ENCODE measurements at places on chromosomes 7 and 10.

DNA sequence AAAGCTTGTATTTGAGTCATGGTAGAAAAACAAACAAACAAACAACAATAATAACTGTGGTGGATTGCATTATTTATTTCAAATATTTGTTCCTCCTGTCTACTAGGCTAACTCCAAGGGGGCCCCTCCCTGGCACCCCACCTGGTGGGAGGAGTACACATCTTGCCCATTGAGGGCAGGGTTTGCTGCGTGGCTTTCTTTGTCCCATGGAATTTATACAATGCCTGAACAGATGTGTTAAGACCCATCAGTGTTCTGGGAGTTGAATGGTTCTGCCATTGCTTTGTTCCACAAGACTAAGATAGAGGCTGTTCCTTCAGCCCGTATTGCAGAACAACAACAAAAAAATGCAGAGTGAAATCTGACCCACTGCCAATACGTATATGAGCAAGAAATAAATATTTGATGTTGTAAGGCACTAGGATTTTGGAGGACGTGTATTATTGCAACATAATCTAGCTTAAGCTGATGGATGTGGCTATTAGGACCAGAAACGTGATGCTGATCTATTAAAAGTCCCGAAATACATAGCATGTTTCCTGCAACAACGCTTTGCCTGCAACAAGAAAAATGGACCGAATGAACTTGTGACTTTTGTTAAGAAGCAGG, 119.1 kb upstream of the JCAD start:
- no peak for DNase-seq

DNA sequence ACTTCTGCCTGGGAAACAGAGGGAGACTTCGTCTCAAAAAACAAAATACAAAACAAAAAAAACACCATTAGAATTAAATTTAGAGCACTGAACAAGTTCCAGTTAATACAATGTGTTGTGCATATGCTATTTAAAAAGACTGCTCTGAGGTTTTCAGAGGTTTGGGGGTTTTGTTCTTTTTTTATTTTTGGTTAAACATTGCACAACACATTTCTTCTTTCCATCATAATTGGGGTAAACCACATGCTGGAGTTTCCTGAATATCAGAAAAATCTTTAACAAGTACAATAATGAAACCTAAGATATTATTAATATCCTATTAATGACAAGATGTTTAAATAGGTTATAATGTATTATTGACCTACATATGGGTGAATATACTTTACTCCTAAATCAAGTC, 26.3 kb downstream of the IGF2BP3 start:
- no peak for DNase-seq

- DNase-seq = no peak
Observed at GRCh38 chr7:123070702-123071286, 75.3 kb upstream of the TAS2R16 start.

- no peak for DNase-seq
Observed at GRCh38 chr10:131897297-131897899, 3.4 kb upstream of the PPP2R2D start.

DNA sequence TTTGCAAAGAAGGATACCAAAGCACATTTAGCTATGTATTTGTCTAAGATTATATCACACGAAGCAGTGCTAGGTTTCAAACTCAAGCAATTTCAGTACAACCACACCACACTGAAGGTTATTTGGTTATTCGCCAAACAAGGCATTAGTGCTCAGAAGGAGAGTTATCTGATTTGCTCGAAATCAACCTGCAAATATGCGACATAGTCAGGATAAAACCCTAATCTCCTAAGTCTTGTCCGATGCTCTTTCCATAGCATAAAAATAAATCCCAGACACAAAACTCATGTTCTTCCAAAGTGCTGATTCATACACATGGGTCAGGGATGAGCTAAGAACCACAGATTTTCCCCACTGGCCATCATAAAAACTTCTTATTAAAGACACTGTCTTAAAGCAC, 1288.0 kb upstream of the SORCS1 start:
- DNase-seq = no peak
